ENCODE measurements at places on chromosomes 13 and 19. TPM values are rescaled to one million over a fixed set of nuclear protein-coding genes. Genes with fewer than 3 reads are reported as not detected.

GRCh38 chr19:13866463-13867046, 10.4 kb upstream of the NANOS3 start:
- H3K4me1 ChIP-seq: peaks cover 14% of the 10 kb centered on the region
- DNase-seq: no peak
- no peaks in the 10 kb centered on the region for H3K36me3 ChIP-seq
- H3K27me3 ChIP-seq: no peaks in the 10 kb centered on the region
- peak overlapping the region; percentile 60 for H3K4me3 ChIP-seq
- H3K27ac ChIP-seq: no peak overlapping the region

DNA sequence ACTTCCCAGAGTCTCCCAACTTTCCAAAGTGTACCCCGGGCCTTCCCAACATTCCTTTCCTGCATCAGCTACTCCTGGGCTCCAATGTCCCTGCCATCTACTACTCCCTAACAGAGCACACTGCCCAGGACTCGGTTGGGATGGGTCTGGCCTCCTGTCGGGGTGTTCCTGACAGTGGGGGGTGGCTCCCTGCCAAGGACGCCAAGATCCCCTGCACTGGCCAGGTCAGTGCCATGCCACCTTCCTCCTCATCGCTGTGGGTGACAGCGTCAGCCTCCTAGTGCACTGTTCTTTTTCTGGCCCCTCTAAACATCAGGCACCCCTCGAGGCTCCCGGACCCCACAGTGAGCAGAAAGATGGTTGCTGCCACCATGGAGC, 13.8 kb downstream of the EPS15L1 start:
- no peaks in the 10 kb centered on the region for H3K27me3 ChIP-seq
- H3K27ac ChIP-seq: no peak overlapping the region
- no peak for DNase-seq

- H3K4me3 ChIP-seq: no peak overlapping the region
- DNase-seq: no peak
- H3K27me3 ChIP-seq: no peaks in the 10 kb centered on the region
- no peaks in the 10 kb centered on the region for H3K36me3 ChIP-seq
- peaks cover 17% of the 10 kb centered on the region for H3K4me1 ChIP-seq
These were observed 21.2 kb upstream of the DOCK9 start for GRCh38 chr13:98998831-98999638.

DNA sequence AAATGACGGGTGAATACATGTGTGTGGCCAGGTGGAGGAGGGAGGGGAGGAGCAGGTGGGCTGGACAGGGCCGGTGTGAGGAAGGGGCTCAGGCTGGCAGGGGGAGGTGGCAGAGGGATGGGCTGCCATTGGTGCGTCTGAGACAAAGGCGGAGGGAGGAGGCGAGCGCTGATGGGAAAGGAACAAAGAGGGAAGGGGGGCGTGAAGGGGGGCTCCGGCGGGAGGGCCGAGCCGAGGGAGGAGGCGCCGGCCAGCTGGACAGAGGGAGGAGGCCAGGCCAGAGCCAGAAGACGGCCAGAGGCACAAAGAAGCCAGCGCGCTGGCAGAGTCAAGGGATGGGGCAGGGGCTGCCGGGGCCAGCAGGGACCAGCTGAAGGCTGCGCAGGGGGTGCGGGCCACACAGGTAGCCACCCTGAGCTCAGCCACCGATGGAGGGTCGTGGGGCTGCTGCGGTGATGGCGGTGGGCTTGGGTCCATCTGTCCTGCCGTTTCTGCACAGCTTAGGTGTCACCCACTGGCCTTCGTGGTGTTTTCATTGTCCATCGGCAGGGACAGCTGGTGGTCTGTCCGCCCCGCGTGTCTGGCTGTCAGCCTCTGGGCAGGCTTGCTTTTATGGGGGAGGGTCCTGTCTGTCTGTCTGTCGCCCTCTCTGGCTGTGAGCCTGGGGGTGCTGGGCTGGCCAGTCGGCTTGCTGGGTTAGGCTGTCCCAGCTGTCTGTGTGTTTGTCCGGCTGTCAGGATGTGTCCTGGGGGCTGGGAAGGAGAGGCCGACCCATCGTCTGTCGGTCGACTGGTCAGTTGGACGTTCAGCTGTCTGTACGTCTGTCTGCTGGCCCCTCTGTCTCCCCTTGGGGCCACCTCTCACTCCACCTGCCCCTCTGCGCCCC, 2.2 kb downstream of the APC2 start:
- peaks cover 23% of the 10 kb centered on the region for H3K4me1 ChIP-seq
- H3K27ac ChIP-seq: no peak overlapping the region
- H3K27me3 ChIP-seq: no peaks in the 10 kb centered on the region
- H3K4me3 ChIP-seq: no peak overlapping the region
- no peaks in the 10 kb centered on the region for H3K36me3 ChIP-seq

DNA sequence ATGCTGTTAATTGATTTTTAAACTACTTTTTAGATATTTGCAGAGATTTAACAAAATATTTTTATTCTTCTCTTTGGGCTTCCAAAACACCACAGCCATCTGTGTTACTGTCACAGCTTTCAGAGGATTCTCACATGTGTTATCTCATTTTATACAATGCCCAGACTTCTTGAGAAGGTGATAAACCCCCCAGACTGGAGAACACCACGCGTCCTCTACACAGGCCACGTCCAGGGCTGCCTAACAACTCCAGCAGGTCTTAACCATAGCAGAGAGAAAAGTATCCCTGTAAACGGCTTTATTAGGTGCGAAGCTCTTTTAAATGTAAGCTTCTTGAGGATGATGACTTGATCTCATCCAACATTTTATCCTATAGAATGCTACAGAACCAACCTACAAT, 2.0 kb downstream of the GPR183 start:
- 0 out of 2 replicates have a peak, but pooled peaks cover 6% of the 10 kb centered on the region for H3K36me3 ChIP-seq
- no peaks in the 10 kb centered on the region for H3K27me3 ChIP-seq
- H3K27ac ChIP-seq: no peak overlapping the region
- peaks cover 45% of the 10 kb centered on the region for H3K4me1 ChIP-seq

DNA sequence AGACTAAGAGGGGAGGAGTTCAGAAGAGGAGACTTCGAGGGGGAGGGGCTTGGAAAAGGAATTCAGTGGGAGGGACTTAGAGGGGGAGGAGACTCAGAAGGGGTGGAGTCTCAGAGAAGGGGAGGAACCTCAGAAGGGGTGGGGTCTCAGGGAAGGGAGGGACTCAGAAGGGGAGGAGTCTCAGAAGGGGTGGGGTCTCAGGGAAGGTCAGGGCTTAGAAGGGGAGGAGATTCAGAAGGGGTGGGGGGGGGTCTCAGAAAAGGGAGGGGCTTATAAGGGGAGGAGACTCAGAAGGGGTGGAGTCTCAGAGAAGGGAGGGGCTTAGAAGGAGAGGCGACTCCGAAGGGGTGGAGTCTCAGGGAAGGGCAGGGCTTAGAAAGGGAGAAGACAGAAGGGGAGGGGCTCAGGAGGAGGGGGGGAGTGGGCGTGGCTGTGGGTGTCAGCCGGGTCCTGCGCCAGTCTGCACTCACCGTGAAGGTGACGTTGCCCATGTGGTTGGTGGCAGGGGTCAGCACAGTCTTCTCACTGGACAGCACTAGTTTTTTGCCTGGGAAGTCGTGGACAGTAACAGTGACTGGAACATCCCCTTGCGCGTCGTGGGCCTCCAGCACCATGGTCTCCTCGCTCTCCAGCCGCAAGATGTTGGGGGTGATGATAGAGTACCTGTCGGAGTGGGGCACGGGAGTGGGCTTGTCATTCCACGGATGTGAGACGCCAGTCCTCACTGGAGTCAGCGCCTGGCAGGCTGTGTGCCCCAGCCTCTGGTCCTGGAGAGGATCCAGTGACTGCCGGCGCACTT, 1.5 kb downstream of the C3 start:
- no peaks in the 10 kb centered on the region for H3K36me3 ChIP-seq
- H3K27ac ChIP-seq: no peak overlapping the region
- H3K4me3 ChIP-seq: no peak overlapping the region
- peaks cover 13% of the 10 kb centered on the region for H3K4me1 ChIP-seq

DNA sequence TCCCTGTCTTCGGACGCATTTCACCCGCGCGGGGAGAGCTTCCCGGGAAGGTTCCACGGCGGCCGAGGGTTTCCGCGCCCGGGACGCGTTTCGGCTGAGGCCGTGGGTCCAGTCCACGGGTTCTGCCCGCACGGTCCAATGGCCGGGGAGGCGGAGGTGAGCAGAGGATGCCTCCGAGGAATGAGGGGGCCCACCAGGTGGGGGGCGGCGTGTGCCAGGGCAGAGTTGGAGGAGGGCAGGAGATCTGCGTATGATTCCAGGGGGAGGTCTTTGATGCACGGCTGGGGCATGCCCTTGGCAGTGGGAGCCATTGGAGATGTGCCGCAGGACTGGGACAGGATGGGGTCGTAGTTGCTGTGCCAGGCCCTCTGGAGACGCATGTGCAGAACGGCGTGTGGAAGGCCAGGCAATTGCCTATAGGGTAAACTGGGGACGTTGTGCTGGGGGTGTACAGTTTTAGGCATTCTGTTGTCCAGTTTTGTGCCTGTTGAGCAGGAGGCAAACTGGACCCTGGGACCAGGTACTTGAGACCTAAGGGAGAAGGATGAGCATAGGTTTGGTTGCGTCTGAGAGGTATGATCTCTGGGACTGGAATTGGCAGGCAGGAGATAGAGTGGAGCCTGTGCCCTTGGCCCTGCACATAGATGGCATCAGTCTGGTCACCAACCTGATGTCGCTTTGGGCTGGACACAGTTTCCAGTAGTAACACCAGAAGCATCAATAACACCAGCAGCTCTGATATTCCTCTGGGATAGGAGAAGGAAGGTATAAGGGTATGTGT, 751 bp downstream of the ZNF584 start:
- H3K4me1 ChIP-seq: peaks cover 25% of the 10 kb centered on the region
- DNase-seq: no peak
- H3K27me3 ChIP-seq: no peaks in the 10 kb centered on the region
- H3K36me3 ChIP-seq: no peaks in the 10 kb centered on the region
- peak overlapping the region; percentile 93 for H3K27ac ChIP-seq
- peak overlapping the region; percentile 99 for H3K4me3 ChIP-seq

DNA sequence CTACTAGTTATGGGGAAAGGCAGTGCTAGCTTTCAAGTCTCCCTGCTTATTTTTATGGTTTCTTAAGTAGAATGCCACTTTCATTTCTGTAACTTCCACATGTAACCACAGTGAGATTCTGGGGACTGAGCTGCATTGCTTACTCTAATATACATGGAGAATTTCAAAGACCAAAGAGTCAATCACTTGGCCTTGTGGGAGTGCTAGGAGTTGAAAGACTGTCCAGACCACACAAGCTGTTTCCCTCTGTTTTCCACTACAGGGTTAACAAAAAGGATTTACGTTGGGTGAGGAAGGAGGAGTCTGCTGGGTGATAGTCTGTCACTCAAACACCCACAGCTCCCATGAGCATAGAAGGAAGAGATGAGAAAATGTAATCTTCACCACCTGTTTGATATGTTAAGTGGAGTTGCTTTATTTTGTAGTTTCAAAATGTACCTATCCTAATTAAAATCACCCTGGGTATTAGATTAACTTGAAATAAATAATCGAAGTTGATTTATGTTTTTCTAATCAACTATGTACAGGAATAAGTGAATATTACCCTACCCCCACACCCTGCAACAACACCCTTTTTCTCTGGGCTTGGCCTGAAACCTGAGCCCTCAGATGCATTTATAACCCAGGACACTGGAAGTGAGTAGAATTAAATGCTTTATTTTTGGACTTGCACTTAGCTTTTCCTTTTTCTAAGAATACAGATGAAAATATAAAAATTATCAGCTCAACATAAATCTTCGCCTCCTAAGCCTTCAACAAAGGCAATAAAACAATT, 225.8 kb upstream of the SLC10A2 start:
- H3K4me3 ChIP-seq: no peak overlapping the region
- no peak for DNase-seq
- no peaks in the 10 kb centered on the region for H3K4me1 ChIP-seq
- no peaks in the 10 kb centered on the region for H3K27me3 ChIP-seq

DNA sequence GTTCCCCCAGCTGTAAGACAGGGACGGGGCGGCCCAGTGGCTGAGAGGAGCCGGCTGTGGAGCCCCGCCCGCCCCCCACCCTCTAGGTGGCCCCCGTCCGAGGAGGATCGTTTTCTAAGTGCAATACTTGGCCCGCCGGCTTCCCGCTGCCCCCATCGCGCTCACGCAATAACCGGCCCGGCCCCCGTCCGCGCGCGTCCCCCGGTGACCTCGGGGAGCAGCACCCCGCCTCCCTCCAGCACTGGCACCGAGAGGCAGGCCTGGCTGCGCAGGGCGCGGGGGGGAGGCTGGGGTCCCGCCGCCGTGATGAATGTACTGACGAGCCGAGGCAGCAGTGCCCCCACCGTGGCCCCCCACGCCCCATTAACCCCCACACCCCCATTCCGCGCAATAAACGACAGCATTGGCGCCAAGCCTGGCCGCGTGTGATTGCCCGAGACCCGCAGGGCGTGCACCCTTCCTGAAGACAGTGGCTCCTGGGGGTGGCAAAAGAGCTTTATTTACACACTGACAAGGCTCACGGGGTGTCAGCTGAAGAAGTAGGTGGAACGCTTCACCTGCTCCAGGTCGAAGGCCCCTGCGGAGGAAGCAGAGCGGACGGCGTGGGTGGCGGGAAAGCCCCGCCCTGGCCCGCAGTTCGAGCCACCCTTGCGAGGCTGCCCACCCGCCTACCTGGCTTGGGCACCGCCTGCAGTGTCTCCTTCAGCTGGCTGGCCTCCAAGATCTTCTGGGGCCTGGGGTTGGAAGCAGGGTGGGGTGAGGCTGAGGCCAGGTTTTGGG, 16.4 kb downstream of the POLRMT start:
- H3K36me3 ChIP-seq: peaks cover 31% of the 10 kb centered on the region
- H3K4me1 ChIP-seq: no peaks in the 10 kb centered on the region
- no peak for DNase-seq

- no peaks in the 10 kb centered on the region for H3K4me1 ChIP-seq
- peaks cover 10% of the 10 kb centered on the region for H3K27me3 ChIP-seq
- no peak for DNase-seq
- no peak overlapping the region for H3K27ac ChIP-seq
- no peaks in the 10 kb centered on the region for H3K36me3 ChIP-seq
These were observed 23.1 kb upstream of the CDC16 start for GRCh38 chr13:114211446-114212157.

- H3K4me3 ChIP-seq: no peak overlapping the region
- no peak for DNase-seq
- H3K27ac ChIP-seq: no peak overlapping the region
- 0 out of 2 replicates have a peak, but pooled peaks cover 3% of the 10 kb centered on the region for H3K4me1 ChIP-seq
- H3K36me3 ChIP-seq: no peaks in the 10 kb centered on the region
These were observed 249.0 kb downstream of the DLEU7 start for GRCh38 chr13:50594276-50595051.

GRCh38 chr13:30786648-30787047, 51.3 kb downstream of the ALOX5AP start:
- H3K27me3 ChIP-seq: no peaks in the 10 kb centered on the region
- DNase-seq: no peak
- no peak overlapping the region for H3K4me3 ChIP-seq
- H3K4me1 ChIP-seq: no peaks in the 10 kb centered on the region

Gene THSD8
- 33.3 TPM for total RNA-seq

Gene PLIN4
- total RNA-seq: 2.3 TPM

Gene FLT1
- total RNA-seq: 0.25 TPM

Gene APC2
- total RNA-seq: 1.6 TPM
